NCI-H524 (cell line): ENCODE measurements at places on chromosomes 5 and 9.

DNA sequence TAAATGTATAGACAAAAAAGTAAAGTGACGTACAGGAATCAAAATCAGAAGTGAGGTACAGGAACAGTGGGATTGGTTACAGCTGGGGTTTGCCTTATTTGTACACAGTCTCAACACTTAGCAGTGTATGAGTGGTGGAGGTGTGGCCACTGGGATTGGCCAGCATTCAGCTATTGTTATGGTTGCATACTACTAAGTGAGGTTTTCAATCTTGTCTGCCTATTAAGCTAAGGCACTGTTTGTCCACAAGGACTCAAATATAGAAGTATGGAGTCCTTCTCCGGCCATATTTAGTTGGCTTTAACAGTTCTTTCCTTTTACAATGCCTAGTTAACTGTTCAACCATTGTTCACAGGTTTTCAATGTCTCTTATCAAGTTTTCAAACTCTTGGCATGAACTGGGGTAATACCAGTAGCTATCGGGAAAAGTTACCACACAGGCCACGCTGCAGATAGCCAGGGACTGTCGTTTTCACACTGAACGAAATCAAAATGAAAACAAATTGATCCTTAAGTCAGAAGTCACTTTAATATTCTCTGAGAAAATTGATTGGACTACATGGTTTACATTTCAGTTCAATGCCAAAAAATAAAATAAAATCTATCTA lies 176.0 kb upstream of the FREM1 start:
- DNase-seq = no peak

DNA sequence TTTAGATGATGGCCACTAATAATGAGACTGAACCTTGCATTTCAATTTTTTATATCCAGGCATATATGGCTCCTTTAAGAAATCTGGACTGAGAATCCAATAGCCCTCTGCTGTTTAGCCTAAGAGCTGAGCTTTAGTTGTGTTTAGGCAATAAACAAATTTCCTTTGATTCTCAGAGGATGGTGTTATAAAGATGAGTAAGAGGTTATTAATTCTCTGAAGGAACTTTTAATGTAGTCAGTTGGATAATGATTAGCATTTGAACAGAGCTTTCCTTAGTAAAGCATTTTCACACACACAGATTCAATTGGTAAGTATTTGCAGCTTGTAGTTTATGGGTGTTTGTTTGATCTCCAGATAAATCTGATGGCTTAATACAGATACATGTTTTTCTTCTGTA lies 149.6 kb downstream of the PRR16 start:
- DNase-seq = no peak

DNA sequence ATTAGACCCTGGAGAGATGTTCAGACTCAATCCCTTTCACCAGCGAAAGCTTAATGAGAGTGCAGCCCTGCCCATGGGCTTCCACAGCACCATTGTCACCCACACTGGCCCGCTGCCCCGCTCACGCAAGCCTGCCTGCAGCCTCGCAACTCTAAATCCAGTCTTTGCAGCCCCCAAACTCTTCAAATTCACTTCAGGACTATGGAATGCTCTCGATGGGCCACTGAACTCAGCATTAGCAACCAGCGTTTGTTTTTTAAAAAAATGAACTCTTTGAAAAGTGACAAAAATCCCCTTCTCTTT lies 17.1 kb downstream of the DCANP1 start:
- no peak for DNase-seq

DNA sequence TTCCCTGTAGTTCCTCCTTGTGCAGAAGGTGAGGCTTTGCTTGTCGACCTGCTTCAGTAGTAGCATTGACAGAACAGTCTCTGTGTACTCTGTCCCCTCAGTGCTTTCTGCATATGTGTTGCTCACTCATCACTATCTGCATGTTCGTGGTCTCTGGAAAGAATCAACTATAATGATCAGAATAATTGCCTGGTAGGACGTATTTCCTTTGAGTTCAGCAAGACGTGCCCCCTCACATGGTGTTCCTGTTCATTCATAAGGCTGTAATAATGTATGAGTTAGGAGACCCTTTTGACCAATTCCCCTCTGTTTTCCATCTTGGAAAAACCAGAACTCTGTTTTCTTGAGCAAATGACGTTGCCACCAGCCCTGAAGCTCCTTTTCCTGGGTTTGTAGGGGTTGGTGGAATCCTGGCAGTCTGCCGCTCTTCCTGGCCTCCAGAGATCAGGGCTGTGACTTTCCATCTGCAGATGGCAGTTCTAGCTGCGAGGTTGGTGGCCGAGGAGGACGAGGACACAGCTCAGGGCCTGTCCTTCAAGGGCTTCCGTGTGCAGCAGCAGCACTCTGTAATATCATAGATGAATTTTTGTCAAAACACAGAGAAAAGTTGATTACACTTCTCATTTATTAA lies 61.9 kb downstream of the EXOSC2 start:
- DNase-seq = no peak

DNA sequence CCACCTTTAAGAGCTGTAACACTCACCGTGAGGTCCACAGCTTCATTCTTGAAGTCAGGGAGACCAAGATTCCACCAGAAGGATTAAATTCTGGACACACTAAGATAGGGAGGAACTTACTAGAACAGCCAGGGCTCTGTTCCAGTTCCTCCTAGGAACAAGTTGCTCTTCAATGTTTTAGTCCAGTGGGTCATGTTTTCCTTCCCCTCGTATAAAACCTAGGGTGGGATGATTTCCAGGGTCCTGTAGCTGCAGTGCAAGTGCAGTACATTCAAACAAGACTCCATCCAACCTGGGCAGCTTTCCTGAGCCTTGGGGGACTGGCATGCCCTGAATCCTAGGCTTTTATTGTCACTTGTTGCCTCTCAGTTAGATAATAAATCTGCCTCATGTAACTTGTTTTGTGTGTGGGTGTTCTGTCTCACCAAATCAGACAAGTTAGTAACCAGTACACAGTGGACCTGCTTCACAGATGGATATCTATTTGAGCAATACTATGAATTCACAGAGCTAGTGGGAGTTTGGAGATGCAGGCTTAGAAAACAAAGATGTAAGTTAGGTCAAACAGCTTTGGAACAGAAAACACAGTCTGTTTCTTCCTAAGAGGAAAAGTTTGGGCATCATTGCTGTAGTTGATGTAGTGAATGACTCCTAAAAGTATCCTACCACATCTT lies 405.6 kb downstream of the GABRG2 start:
- no peak for DNase-seq

DNA sequence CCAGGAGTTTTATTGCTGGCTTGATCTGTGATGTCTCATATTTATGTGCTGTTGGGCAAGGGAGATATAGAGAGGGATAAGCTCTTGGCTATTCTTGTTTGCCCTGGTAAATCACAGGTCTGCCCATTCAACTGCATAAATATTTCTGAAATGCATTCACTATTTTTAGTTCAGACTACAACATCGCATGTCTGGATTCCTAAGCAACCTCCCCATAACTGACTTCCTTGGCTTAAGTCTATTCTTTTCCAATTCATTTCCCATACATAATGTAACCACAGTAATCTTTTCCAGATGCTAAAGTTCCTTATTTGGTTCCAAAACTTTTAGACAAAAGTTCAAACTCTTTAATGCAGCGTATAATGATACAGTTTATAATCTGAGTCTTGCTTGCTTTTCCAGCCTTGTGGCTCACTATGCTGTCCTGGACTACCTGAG lies 321.4 kb upstream of the ACTBL2 start:
- DNase-seq = no peak

GRCh38 chr5:56130664-56131063 lies 102.5 kb downstream of the ANKRD55 start:
- no peak for DNase-seq

DNA sequence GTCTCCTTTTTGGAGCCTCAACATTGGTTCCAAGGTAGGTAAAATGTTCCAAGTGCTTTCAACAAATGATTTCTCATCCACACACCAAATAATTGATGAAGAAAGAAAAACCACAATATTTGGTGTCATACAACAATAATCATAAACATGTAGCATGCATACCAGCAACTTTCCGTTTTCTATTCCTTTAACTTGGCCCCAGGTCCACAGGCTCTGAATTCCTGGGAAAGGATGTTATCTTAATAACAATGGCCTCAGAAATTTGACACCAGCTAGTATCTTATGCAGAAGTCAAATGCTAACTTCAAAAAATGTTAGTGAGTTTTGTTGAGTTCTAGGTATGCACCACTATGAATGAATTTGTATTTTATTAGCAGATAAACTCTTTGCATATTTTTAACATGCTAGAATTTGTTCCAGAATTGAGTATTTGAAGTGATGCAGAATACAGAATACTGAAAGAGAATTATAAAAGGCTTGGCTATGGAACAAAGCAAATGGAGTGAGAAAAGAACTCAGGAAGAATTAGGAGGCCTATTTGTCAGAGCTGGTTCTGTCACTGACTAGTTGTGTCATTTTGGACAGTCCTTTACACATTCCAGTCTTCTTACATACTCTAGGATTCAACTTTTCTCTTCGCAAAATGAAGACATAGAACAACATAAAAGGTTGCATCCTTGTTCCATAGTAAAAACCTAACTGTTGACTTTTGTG lies 435.3 kb upstream of the TNC start:
- no peak for DNase-seq

DNA sequence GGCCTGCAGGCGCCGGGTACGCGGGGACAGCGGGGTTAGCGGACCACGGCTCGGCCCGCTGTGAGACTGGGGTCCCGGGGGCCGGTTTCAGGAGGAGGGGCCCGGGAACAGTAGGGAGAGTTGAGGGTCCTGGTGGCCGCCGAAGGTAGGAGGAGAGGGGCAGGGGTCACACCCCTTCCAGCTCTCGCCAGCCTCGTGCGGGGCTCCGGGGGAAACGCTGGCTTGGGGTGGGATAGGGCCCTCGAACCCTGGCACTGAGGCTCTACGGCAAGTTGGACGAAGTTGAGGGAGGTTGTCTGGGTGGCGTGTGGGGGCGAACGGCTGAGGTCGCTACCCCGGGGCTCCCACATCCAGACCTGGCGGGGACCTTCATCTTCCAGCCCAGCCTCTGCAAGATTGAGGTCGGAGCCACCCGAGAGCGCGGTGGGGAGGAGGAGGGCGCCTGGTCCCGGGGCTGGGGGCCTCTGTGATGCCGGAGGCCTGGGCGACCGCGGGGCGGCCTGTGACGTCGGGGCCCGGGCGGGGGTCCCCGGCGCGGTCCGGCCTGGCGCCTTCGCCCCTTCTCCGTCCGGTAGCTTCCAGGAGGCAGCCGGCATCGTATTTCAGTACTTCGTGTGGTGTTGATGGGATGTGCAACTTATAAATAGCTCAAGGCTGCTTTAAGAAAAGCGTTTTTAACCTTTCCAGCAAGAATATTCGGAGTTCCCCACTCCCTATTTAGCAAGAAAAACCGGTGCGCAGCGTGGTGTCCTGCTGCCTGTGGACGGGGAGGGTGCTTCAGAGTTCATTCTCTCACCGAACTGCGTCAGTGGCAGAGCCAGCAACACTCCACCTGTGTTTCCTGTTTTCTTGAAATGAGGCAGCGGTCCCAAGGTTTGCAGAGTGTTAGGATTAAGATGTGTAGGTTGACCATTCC lies 902 bp downstream of the HABP4 start:
- DNase-seq = peak; percentile 28

DNA sequence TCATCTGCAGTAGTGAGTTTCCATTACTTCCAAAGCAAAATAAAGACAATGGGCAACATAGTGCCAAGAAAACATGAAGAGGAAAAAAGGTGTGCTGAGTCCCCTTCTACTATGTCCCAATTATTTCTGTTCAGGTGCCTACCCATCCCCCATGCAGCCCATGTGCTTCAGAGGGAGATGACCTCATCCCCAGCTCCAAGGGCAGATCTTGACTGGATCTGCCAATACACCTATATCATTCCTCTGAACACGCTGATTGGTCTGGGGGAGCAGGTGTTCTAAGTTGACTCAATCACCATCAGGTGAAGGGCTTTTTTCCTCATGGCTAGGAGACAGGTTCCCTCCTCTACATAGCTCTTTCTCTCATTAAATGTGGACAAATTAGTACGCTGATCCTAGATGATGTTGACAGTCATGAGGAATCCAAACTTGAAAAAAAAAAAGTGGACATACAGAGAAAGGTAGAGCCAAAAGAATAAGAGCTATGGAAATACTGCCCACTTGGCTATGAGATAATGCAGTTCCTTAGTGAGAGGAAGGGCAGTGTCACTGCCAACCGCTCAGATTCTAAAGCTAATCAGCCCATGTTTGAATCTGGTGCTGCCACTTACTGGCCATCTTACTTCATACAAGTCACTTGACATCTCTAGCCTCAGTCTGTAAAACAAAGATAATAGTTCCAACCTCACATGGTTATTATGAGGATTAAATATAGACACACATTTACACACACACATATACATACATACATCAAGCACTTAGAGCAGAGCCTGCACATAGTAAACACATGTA lies 23.1 kb downstream of the PRELID2 start:
- DNase-seq = no peak

GRCh38 chr9:3648722-3649246 lies 123.0 kb upstream of the RFX3 start:
- DNase-seq = no peak

- no peak for DNase-seq
These were observed 52.4 kb downstream of the PRRC2B start for GRCh38 chr9:131446276-131446675.

GRCh38 chr9:2132484-2133082 lies 117.4 kb downstream of the SMARCA2 start:
- DNase-seq = peak; percentile 46

- DNase-seq = peak; percentile 18
These were observed 132.2 kb downstream of the FBXO4 start for GRCh38 chr5:42057254-42057690.

DNA sequence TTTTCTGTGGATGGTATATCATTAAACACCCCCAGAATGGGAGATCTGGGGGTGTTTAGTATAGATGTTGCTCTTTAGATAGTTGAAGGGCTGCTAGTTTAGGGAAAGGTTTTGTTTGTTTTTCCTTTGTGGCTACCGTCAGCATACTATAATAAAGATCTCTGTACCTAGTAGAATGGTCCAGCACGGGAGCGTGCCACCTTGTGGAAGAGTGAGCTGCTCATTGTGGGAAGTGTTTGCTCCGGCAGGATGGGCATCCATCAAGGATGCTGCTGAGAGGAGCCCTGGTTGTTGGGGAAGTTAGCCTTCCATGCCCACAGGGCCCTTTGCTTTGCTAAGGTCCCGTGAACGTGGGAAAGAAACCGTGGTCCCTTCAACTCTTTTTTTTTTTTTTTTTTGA lies 113.1 kb downstream of the LIFR start:
- no peak for DNase-seq

GRCh38 chr9:107486674-107487520 lies 2.7 kb downstream of the KLF4 start:
- no peak for DNase-seq

GRCh38 chr5:90264689-90265544 lies 144.6 kb downstream of the CETN3 start:
- peak; percentile 30 for DNase-seq

GRCh38 chr5:111415053-111415452 lies 97.3 kb downstream of the STARD4 start:
- DNase-seq = no peak

DNA sequence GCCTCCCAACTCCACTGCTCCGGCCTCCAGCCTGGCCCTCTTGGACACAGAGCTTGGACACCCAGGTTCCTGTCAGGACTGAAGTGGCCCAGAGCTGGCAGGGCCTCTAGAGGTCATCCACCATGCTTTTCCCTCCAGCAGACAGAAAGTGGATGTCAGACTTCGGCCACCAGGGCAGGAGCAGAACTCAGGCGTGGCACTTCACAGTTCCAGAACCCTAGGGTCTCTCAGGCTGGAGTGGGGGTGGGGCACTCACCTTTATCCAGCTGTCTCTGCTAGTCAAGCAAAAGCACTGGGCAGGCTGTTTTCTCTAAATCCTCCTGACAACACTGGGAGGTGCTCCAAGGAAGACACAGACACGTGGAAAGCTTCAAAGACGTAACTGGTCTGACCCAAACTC lies 35.6 kb upstream of the N4BP3 start:
- no peak for DNase-seq

GRCh38 chr5:116046823-116047222 lies 14.6 kb downstream of the ARL14EPL start:
- no peak for DNase-seq
